ENCODE measurements at places on chromosomes 11 and 22.
A peak's percentile ranks its signal among the peaks of the same experiment; 100 is the strongest.

DNA sequence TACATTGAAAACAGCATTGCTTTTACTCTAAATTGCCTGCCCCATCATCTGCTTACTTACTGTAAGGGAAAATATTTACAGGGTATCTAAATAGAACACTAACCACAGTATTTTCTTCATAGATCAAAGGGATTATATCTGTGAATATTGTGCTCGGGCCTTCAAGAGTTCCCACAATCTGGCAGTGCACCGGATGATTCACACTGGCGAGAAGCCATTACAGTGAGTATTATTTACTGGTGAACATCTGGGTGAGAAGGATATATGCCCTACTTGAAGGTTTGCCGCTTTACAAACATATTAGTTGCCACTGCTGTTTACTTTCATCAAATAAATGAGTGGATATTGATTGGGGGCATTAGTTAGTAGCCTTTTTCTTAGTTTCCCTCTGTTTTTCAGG, 5.9 kb upstream of the CNTF start:
- no peak for DNase-seq

DNA sequence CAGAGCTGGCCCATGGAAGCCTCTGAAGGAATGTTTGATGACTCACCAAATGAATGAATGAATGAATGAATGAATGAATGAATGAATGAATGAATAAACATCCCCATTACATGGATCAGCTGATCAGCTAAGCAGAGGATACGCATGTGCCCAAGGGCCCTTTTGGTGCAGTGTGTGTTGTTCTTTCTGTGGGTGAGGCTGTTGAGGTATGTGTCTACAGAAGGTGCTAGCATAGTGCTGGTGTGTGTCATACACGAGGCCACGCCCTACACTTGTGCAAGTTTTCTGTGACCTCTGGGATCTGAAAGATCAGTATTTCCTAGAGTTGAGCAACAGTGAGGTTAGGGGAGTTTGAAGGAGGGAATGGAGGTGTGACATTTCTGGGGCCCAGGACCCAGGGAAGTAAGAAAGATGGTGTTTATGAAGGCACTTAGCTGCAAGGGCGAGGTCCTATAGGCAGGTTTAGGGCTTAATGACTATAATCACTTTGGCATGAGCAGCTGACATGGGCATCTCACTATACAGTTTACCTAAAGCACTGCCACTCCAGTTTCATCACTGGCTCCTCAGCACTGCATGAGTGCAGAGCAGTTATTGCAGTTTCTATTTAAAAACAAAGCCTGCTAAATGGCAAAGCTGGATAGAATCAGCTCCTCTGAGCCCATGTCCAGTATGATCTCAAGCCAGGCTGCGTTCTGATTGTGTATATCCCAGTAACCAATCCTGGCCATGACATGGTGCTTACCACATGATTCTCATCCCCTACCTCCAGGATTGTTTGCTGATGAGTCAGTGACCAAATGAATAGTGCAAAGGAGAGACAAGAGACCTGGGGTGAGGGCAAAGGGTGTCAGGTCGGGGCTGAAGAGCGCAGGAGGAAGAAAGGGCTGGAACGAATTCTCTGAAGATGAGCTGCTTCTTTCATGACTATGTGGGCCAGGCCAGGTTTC, 36.4 kb upstream of the E2F8 start:
- DNase-seq: no peak

DNA sequence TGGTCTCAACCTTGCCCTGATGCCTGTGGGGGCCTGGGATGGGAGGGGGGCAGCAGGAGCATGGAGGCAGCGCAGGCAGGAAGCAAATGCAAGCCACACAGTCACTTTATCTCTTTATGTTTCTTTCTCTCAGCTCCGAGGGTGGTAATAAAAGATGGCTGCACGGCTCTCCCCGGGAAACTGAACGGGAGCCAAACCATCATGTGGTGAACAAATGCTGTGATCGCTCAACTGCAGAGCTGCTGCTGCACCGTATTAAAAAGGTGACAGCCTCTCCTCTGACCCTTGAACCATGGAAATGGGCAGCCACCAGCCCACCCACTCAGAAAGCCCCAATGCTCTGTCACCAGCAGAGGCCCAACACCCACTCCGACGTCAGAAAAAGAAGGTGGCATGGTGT, 110.0 kb downstream of the TIMP3 start:
- DNase-seq: no peak

DNA sequence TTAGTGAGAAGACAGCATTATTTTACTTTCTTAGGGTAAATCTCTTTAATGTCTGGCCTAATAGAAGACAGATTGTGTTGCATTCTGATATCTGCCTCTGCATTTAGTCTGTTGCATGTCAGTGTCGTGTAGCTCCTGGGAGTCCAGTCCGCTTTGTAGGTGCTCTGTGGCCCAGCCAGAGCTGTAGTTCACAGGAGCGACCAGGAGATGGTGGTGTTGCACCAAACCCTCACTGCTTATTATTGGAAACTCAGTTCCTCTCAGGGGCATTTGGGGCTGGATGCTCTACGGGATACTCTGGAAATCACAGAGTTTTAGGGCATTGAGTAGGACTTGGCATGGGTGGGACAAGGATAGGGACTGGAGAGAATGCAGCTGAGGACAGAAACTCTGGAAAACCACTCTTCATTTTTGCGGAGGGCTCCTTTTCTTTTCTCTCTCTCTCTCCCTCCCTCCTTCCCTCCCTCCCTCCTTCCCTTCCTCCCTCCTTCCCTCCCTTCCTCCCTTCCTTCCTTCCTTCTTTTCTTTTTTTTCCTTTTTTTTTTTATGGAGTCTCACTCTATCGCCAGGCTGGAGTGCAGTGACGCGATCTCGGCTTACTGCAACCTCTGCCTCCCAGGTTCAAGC, 21.7 kb downstream of the MIAT start:
- DNase-seq: peak; percentile 62

DNA sequence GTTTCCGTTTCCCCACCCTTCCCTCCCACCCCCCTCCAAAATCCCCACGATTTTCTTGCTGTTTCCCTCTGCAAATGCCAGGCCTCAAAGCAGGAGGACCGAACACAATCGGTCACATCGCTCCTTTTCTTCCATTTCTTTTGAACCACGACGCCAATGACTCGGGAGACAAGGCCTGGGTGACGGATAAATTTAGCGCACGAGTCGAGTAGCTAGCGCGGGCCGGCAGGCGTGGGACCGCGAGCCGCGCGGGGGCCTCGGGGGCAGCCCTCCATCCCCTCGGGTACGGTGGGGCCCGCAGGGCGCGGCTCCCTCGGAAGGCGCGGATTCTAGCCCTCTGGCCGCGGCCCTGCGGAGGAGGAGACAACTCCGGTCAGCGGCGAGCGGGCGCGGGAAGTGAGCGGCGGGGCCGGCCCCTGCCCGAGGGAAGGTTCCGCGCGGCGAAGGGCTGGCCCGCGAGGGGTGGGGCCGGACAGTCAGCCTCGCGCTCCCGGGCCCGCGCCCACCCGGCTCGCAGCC, 414 bp downstream of the JOSD1 start:
- DNase-seq: peak; percentile 47

- no peak for DNase-seq
Observed at GRCh38 chr11:119192111-119192510, 6.8 kb downstream of the NHERF4 start.

GRCh38 chr11:117815262-117815803, 9.2 kb downstream of the FXYD2 start:
- DNase-seq: no peak

GRCh38 chr22:36395055-36395849, 7.5 kb upstream of the MYH9 start:
- no peak for DNase-seq

- no peak for DNase-seq
Observed at GRCh38 chr11:16193897-16194381, 162.4 kb downstream of the SOX6 start.

GRCh38 chr11:115637599-115638241, 133.5 kb upstream of the CADM1 start:
- no peak for DNase-seq

- peak; percentile 6 for DNase-seq
Observed at GRCh38 chr11:93542811-93543229, 371 bp downstream of the SMCO4 start.

GRCh38 chr11:1303126-1303821, 6.2 kb downstream of the TOLLIP start:
- DNase-seq: no peak

GRCh38 chr11:2099516-2100349, 39.5 kb downstream of the IGF2 start:
- DNase-seq: peak; percentile 7

DNA sequence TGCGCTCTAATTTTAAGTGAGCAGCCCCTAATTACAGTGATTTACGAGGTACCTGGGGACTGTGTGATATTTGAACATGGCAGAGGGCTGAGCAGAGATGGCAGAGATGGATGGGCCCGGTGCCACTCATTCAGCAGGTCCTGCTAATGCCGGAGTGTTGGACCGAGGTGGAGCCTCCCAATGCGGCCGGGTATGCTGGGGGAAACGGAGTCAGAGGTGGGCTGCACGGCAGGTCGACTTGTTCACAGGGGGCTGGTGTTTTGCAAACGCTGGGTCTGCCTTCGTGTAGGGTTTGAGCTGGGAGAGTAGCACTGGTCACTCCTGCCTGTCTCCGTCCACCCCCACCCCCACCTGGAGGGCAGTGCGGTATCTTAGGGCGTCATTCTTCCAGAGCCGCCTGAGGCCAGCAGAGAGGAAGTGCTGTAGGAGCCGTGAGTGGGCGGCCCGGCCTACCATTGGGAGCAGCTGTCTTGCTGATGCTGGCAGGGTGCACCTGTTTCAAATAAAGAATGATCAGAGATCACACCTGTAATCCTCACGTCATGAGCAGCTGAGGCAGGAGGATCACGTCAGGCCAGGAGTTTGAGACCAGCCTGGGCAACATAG, 122.6 kb downstream of the IGLL1 start:
- peak; percentile 91 for DNase-seq

DNA sequence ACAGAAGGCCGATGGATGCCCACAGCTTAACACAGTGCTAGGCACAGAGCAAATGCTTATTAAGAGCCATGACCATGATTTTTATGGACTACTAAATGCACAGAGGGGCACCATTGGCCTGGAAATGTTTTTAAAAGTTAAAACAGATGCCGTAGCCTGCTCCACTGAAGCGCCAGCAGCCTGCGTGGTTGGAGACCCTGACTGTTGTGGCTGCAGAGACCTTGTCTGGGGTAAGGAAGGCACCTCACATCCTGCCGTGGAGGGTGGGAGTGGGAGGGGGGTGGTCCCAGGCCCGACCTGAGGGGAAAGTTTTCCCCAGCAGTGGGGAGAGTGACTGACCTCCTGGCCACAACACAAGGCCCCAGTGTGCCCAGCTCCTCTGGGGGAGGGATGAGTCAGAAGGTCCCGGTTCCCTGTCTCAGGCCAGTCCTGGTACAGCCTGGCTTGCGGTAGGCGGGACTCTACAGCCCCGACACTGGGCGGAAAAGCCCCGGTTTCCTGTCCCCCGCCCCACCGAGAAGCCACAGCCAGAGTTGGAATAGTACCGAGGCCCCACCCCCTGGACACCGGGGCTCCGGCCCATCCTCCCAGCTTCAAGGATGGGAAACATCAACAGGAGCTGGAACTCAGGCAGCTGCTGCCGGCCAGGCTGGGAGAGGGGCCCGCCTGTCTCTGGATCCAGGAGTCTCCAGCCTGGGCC, 7.0 kb downstream of the CHST1 start:
- DNase-seq: no peak

All from NCI-H1436 (cell line).